ENCODE measurements at places on chromosomes 4 and X.

GRCh38 chr4:37653601-37654000 lies 32.6 kb downstream of the RELL1 start:
- no peak for DNase-seq

GRCh38 chr4:6695660-6696610 lies 2.3 kb downstream of the S100P start:
- DNase-seq: peak; percentile 69

- no peak for DNase-seq
Observed at GRCh38 chr4:99679204-99679603, 21.6 kb upstream of the C4orf54 start.

- DNase-seq: no peak
Observed at GRCh38 chr4:95288552-95288951, 260.2 kb downstream of the UNC5C start.

GRCh38 chrX:43663173-43663572 lies 7.1 kb downstream of the MAOA start:
- no peak for DNase-seq

GRCh38 chr4:97560009-97560408 lies 583.3 kb downstream of the STPG2 start:
- no peak for DNase-seq

DNA sequence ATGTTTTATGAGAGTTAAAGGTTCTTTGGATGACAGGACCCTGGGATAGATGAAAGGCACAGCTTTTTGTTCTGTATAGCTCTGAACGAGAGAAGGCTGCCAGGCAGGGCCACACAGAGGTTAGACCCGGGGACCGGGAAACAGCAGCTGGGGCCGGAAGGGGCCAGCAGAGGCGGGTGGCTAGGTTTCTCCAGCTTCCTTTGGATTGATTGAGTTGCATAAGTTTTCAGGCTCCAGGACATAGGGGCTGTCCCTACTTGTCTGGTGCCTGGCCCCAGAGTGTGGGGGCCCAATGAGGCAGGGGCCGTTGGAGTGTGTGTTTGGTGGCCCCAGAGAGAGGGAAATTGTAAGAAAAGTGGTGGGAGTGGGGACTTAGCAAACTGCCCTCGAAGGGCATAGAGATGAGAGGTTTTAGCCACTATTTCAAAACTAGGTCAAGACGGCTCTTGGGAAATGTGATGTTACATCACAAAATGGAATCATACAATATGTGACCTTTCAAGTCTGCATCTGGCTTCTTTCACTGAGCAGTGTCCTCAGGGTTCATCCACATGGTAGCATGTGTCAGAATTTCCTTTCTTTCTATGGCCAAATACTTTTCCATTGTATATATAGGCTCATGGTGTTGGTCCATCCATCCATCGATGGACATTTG lies 3.7 kb downstream of the ZFP92 start:
- DNase-seq: no peak

DNA sequence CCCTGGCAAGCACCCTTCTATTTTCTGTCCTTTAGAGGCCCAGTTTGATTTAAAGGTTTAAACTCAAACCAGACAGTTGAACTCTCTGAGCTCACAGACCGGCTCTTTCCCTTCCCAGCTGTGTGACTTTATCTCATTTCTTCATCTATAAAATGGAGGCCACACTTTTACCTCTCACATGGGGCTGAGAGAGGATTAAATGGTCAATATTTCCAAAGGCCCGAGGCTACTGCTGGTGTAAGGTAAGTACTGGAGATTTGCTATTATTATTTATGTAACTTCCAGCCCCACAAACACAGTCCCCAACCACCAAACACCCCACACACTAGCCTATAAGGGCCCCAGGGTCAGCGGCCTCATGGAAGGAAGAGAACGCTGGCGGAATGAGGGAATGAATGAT lies 13.6 kb upstream of the CYTL1 start:
- no peak for DNase-seq

DNA sequence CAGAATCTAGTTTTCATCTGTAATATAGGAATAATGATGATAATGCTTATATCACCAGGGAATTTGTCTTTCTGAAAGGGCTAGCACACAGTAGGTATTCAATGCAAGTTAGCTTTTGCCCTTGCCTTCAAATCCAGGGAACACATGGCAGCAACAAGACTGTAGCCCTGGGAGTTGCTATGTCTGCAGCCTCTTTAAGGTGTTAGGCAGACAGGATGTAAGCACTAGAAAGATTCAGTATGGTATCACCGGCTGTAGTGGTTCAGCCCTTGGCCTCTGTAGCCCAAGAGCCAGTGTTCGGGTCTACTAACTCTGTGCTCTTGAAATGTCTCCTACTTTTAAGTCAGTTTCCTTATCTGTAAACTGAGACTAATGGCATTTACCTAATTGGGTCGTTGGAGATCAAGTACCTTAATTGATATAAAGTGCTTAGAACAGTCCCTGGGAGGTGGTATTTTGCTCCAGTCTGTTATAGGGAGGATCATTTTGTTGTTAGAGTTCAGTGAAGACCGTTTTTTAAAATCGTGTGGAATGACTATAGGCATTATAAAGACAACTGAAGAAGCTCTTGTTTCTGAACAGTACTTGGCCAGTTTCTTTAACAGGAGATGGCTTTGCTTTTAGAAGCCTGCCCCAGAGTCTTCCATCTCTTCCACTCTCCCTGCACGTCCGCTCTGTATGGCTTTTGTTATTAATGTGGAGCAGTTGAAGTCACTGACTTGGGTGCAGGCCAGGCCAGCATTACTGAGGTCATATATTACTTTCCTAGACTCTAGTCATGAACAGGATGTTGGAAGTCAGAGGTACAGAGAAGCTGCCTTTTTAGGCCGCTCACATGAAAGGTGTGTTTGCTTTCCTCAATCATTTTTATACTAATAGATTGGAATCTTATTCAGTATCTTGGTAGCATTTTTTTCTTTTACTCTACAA lies 44.8 kb downstream of the GAB1 start:
- DNase-seq: no peak

DNA sequence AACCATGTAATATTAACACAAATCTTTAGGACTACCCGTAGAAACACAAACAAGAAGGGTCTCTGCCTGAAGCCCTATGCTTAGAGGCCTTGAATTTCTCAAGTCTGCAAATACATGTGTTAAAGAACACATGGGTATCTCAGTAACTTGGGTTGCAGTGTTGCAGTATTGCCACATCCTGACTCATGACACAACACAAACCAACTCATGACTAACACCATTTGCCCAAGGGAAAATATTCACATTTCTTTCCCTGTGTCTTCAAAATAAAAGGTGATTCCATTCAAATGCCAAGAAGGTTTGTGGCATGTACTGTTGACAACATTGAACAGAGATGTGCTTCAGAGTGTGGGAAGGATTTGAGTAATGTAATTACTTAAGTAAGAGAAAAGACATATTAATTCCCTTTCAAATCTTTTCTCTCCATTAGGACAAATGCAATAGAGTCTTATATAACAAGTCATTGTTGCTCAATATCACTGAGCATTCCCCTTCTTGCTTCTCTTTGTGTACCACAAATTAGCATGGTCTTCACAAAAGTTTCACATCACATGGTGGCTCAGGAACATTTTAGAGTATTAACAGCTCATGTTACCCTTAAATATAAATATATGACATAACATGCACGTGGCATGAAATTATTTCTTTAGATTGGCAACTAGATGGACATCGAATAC lies 487.1 kb downstream of the STPG2 start:
- no peak for DNase-seq

DNA sequence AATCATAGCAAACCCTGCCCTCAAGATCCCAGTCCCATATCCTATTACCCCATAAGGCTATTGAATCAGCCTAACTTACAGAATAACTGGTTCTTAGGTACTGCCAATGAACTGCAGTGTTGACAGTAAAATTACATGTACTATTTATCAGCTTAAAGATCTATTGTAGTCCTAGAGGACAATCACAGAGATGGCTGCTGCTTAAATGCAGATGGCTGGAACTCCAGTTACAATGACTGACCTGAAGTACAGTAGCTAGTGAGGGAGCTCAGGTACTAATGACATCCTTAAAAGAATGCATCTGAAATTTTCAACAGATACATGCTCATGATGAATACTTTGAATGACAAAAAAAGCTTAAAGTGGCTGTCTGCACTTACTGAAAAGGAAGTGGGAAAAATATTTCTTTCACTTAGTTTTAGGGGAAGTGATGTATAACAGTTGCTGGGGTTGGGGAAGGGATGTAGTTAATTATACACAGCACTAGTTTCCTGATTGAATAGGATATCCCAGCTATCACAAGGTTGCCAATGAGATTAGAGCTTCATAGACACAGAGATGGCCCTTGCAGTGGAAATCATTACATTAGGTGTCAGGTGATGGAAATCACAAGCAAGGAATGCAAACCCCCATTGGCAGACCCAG lies 42.0 kb downstream of the USP26 start:
- no peak for DNase-seq

DNA sequence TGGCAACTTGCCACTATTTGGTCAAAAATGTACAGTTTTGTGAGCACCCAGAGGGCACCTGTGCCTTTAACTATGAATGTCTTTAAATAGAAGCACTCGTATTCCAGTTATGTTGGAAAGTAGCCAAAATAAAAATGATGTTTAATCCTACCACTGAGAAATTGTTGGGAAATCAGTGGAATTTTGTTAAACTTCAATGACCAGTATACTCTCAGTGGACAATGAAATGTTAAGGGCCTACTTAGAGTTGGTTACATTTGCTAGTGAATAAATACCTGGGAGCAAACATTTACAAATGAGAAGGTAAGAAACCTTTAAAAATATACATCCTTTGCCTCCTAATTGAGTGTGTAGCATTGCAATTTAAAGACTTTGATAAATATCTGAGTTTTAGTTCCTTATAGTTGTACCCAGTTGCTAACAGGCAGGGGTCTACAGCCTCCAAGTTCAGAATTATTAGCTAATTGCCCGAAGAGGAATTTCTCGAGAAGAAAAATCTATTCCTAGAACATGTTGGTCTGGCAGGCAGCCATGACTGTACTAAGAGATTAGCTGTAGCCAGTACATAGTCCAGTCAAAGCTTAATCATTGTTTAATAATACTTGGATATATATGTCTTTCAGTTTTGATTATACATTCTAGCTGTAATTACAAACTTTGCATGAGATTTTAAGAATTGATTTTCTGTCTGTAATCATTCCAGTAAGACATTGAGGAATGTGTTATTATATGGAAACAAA lies 93.2 kb downstream of the IL1RAPL2 start:
- no peak for DNase-seq

DNA sequence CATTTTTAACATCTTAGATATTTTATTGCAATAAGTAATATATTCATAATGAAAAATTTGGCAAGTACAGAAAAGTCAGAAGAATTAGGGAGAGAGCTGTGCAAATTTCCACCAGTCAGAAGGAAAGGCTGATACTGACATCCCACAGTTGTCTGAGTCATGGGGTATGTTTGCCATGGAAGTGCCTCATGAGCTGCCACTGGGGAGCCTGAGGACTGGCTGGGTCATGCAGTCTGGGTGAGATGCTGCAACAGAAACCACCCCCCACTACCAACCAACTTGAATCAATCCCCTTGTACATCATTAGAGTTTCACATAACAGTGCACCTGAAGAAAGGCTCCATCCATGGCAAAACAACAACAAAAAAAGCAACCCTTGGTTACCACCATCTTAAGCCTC lies 45.2 kb upstream of the ENPP6 start:
- DNase-seq: no peak

DNA sequence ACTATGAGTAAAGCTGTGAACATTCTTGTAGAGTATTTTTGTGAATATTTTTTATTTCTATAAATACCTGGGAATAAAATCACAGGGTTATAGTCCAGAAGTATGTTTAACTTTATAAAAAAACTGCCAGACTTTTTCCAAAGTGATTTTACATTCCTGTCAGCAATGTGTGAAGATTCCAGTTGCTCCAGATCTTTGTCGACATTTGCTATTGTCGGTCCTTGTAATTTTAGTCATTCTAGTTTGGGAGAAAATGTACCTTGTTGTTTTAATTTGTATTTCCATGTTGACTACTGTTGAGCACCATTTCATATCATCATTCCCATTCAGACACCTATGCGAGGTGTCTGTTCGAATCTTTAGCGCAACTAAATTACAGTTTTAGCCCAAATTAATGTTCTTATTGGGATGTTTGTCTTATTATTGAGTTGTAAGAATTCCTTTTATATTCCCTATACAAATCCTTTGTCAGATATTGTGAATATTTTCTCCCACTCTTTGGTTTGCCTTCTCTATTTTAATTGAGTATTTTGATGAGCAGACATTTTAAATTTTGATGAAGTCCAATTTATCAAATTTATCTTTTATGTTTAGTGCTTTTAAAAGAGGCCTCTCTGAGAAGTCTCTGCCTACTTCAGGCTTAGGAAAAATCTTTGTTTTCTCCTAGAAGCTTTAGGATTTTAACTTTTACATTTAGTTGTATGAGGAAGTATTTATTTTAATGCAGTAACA lies 2.6 kb downstream of the CEP135 start:
- no peak for DNase-seq

DNA sequence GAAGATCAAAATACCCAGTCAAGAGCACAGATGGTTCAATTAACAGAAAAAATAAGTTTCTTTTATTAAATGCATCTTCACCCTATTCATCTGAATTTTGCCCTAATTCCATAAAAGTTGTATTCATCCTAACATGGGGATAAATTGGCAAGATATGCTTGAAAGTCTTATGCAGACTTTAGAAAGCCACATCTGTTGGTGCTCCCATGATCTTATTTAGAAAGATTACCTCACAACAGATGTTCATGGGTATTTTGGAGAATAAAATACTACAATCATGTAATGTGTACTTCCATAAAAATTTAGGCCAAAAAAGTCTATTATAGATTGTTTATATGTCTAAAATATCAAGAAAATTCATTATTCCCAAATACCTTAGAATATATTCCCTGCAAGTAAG lies 510.3 kb downstream of the TECRL start:
- no peak for DNase-seq

DNA sequence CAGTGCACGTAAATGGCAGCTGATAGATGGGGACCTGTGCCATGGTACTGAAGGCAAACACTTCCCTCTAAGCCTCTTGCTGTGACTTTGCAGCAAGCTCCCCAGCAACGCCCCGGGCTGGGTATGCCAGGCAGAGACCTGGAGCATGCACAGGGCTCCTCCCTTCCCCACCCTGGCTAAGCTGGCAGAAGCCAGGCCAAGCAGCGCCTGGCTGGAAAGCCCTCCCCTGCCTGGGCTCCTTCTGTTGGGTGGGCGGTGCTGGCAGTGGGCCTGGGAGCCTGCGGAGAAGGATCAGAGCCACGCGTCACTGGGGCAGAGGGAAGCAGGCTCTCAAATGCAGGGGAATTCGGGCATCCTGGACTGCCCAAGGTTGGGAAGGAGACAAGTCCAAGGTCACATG lies 3.6 kb downstream of the ATP2B3 start:
- no peak for DNase-seq

- DNase-seq: no peak
Observed at GRCh38 chr4:17187003-17187402, 288.6 kb upstream of the LDB2 start.

DNA sequence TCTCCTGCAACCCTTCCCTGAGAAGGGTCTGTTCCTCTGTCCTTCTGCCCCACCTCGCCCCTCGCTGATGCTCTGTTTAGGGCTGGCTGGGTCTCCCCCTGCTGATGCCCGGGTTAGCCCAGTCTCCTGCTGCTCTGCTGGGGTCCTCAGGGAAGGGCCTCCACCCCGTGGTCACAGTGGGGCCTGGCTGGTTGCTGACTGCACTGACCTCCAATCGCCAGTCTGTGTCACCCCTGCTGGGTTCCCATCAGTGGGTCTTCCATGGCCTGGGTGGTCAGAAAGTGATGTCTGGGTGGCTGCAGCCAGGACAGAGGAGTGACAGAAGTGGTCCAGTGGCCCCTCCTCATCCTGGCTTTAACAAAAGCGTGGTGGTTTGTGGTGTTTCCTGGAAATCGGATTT lies 44.7 kb downstream of the EVC start:
- DNase-seq: no peak

Measured in CD4-positive, alpha-beta T cell treated with Interleukin-1 beta for 1 hour (primary cell).